ENCODE measurements at places on chromosomes 2 and 18.

GRCh38 chr2:136373841-136374240, 255.9 kb upstream of the CXCR4 start:
- DNase-seq = no peak

GRCh38 chr2:176415937-176416499, 146.8 kb downstream of the MTX2 start:
- DNase-seq = no peak

- DNase-seq = no peak
Observed at GRCh38 chr2:180416627-180417026, 409.5 kb upstream of the CWC22 start.

DNA sequence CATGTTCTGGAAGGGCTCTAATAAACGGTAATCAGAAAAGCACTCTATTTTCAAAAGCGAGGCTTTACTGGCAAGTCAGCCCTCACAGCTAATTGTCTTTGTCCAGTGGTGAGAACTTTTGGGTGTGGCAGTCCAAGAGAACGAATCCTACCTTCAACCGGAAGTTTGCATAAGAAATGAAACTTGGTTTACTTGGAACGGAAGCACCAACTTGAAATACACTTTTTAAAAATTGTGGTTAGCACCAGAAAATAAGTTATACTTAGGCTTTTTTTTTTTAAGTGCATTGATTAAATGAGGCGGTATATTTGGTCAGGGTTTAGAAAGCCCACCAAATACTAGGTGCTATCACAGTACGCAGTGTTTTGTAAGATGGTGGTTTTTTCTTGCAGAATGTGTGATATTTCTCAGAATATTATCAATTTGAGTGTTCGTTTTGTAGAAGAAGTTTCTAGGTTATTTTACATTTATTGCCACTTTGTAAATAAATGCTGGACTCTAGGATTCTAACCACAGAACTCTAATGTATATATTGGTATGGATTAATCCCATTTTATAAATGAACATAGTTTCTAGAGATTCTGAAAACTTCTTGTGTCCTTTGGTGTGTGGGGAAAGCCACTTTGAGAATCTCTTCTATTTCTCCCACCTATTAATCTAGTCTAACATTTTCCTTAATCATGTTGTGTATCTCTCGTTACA, 1.2 kb downstream of the MYL12A start:
- DNase-seq = peak; percentile 63

DNA sequence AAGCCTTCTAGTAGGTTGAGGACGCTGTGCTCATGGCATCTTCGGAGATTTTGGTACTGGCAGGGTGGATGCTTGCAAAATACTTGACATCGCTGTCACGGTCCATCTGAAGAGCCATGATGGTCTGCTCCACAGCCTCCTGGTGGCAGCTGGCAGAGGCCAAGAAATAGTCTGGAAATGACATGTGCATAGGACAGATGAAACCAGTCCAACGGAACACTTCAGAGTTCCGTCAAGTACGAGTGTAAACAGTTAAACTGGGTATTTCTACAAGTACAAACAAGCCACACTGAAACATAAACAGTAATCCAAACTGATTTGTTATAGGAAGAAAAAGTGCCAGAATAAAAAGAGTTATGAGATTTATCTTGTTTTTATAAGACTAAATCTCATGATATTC, 66.6 kb downstream of the PPP4R1 start:
- no peak for DNase-seq

DNA sequence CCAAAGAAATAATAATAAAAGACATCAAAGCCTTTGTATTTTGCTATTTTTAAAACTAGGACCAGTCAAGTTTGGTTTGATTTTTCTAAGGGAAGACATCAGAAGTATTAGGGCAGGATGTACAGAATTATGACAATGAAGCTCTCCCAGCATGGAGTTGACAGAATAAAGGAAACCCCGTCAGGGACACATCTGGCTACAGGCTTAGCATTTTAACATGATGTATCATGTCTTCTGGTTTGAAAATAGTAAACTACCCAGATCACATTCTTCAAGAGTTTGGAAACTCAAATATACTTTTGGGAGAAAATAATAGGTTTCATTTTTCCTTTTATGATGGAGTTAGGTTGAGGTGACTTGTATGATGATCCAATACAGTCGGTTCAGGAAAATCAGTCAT, 552.0 kb upstream of the CDH2 start:
- peak; percentile 64 for DNase-seq

- peak; percentile 31 for DNase-seq
Observed at GRCh38 chr2:172461591-172462372, 34.4 kb downstream of the ITGA6 start.
